Cerebellum (tissue), 4 donors: ENCODE measurements at places on chromosomes 3 and 15. TPM values are rescaled to one million over a fixed set of nuclear protein-coding genes. Genes with fewer than 3 reads are reported as not detected.
A peak's percentile ranks its signal among the peaks of the same experiment; 100 is the strongest.

DNA sequence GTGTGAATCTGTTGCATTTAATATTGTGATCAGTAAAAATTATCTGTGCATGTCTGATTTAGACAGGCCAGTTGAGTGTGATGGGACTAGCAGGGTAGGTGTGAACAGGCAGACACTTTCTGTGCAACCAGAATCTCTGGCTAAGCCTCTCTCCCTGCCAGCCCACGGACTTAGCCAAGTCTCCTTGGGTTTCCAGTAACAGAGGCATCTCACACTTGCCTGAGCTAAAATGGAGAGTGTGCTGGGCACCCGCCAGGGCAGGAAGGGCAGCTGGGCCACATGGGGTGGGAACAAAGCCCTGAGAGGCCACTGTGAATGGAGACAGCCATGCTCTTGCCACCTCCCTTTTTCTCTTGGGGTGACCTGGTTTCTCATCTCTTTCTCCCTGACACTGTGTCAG lies 12.5 kb upstream of the RPS27L start:
- peak; percentile 34 for DNase-seq

DNA sequence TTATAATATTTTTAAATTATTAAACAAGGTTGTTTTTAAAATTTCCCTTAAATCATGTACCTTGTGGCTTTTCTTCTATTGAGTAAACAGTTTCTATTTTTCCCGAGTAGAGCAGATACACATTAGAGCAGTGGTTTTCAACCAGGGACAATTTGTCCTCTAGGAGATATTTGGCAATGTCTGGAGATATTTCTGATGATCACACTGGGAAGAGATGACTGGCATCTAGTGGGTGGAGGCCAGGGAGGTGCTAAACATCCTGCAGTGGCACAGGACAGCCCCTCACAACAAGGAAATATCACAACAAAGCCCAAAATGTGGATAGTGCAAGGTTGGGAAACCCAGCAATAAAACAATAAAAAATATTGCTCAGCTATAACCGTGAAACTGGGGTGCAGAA lies 113.0 kb upstream of the PTPRG start:
- DNase-seq, result no peak

GRCh38 chr15:39127151-39127790 lies 453.6 kb upstream of the THBS1 start:
- no peak for DNase-seq

GRCh38 chr3:171116365-171116764 lies 89.8 kb upstream of the SLC2A2 start:
- no peak for DNase-seq

GRCh38 chr15:94258246-94258645 lies 26.9 kb downstream of the MCTP2 start:
- DNase-seq, result no peak

GRCh38 chr15:33737687-33738601 lies 230.4 kb upstream of the CHRM5 start:
- peak; percentile 12 for DNase-seq

- no peak for DNase-seq
Observed at GRCh38 chr3:153000325-153000724, 161.7 kb upstream of the RAP2B start.

- DNase-seq, result peak; percentile 29
Observed at GRCh38 chr3:26312816-26313215, 309.8 kb upstream of the LRRC3B start.

DNA sequence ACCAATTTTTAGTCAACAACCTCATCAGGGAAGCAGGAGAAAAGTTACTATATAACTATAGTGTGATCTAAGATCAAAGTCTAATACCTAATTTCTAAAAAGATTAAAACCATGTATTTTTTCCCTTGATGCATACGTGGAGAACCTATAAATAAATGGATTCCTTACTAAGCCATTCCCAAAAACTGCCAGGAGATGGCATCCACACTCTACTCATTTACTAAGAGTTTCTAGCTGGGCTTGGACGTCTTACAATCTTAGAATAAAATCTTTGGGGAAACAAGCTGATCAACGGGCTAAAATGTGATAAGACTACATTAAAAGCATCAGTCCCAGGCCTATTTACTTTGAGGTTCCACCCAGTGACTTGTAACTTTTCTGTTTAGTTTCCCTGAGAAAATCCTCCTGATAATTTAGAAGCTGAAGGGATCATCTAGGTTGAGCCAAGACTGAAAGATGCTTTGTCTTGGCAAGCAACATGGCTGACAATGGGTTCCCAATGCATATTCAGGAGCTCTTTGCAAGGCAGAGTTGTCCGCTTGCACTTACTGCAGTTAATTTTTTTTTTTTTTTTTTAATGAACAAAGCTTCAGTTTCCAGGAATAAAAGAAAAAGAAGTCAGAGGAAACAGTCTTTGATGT lies 85.5 kb upstream of the FGF12 start:
- peak; percentile 49 for DNase-seq

DNA sequence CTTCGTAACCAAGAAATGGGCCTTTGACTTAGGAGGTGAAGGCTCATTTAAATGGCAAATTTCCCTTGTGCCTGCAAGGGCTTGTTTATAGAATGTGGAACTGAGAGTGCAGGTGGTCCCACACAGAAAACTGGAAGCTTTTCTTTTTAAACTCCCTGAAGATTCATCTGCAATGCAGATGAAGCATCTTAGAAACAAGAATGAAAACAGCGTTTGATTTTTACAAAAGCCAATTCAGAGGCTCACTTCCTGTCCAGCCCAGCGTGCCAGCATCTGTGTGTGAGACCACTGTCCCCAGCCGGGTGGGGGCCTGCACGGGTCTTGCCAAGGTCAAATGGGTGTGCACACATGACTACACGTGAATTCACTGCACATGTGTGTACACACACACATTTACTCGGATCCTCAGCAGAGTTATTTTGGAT lies 94.7 kb downstream of the LINGO1 start:
- DNase-seq, result no peak

DNA sequence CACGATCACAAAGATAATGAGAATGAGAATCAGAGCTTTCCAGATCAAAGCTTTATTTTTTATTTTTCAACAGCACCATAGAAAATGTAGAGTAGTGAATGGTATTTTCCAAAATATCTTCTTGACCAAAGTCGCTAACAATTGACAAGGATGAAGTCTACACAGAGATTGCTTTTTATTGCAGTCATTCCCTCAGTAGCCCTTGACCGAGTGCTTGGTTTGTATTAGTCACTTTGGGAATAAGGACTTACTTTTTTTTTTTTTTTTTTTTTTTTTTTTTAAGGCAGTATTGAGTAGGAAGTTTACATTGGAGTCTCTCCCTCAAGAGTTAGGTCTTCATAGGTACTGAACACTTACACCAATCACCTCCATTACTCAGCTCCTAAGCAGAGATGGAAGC lies 39.8 kb downstream of the THRB start:
- DNase-seq, result no peak

GRCh38 chr3:190375246-190375645 lies 12.7 kb upstream of the CLDN16 start:
- no peak for DNase-seq

GRCh38 chr15:83854950-83855707 lies 201.2 kb downstream of the ADAMTSL3 start:
- no peak for DNase-seq

DNA sequence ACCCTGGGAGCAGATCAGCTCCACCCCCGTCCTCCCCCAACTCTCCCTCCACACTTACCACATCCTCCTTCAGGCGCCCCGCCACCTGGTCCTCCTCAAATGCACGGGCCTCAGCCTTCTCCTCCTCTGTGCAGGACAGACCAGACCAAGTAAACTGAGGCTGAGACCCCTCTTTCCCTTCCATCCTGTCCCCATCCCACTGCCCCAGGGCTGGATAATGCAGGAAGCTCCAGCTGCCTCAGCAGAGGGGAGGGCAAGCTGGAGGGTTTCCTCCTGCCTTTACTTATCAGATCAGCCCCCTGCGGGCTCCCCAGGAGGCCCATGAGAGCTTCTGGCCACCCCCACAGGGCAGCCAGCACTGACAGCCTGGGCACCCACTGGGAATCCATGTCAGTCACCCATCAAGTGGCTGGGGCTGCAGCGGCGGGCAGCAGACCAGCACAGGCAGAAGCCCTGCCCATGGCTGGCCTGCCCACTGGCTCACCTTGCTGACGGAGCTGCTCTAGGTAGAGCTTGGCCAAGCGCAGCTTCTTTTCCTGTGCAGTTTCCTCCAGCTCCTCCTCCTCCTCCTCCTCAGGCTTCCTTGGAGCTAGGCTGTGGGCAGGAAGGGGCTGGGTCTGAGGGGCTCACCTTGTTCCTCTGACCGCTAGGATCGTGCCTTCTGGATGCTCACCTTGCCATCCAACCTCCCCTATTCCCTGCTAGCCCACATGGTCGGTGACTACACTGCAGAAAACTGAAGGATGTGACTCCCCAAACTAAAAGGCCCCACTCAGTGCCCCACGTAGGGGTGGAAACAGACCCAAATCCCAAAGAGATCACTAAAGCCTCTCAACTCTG lies 3.9 kb downstream of the RRP9 start:
- DNase-seq, result no peak

- DNase-seq, result no peak
Observed at GRCh38 chr15:98888820-98889479, 118.6 kb downstream of the PGPEP1L start.

DNA sequence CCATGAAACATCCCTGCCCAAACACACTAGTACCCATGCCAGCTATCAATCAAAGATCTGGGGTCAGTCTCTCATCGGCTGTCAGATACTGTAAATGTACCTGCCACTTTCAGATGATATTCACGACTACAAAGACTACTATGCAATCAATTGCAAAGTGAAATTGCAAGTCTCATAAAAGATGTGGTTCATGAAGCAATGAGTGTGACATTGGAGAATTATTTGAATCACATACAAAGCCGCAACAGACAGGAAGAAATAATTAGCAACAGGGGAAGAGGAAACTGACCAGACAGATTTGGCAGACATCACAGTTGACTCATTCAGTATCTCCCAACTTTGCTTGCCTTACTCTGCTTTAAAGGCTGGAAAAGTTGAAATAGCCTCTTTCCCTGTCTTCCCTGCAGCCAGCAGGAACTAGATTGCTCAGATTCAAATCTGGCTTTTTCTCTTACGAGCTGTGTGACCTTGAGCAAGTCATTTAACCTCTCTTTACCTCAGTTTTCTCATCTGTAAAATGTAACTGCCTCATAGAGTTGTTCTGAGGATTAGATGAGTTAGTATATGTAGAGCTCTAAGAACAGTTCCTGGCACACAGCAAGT lies 95.7 kb upstream of the C3orf80 start:
- DNase-seq, result no peak

- no peak for DNase-seq
Observed at GRCh38 chr3:128285967-128286321, 132.7 kb downstream of the EEFSEC start.

DNA sequence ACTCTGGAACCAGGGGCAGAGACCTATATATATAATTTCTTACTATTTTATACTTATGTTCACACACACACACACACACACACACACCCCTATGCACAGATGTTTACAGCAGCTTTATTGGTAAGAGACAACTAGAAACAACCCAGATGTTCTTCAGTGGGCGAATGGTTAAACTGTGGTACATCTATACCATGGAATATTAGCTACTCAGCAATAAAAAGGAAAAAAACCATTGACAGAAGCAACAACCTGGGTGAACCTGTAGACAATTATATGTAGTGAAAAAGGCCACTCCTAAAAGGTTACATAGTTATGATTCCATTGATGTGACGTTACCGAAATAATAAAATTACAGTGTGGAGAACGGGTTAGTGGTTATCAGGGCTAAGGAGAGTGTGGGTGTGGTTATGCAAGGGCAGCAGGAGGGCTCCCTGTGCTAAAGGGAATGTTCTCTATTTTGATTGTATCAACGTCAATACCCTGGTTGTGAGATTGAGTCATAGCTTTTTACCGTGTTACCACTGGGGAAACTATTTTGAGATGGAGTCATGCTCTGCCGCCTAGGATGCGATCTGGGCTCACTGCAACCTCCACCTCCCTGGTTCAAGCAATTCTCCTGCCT lies 85.5 kb downstream of the FLNB start:
- DNase-seq, result no peak

DNA sequence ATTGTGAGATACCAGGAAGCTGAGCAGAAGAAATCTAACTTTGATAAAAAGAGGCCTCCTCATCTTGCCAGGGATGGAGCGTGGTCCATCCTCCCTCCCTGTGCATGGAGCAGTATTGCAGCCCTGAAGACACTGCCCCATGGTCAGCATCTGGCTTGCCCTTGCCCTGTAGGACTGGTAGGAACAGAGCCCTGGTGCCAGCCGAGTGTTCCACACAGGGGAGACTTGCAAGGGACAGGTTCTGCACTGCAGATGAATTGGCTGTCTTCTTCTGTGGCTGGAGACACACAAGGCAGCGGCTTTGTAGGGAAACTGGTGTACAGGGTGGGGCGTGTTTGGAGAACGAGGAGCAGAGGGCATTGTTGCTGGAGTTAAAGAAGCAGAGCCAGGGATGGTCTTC lies 110.5 kb downstream of the APBA2 start:
- DNase-seq, result no peak

GRCh38 chr3:165521131-165521871 lies 315.9 kb downstream of the BCHE start:
- DNase-seq, result no peak

GRCh38 chr15:80309769-80310384 lies 57.9 kb upstream of the CTXND1 start:
- DNase-seq, result peak; percentile 52

- DNase-seq, result no peak
Observed at GRCh38 chr3:119624002-119624720, 26.5 kb downstream of the PLA1A start.

- DNase-seq, result no peak
Observed at GRCh38 chr3:32148351-32148750, 41.9 kb downstream of the GPD1L start.

KBTBD13 gene
- not detected for total RNA-seq

C3orf33 gene
- total RNA-seq, result 5.4 TPM

GPR171 gene
- not detected for total RNA-seq

PLA2G4B gene
- total RNA-seq, result 7.5 TPM

ZNF770 gene
- total RNA-seq, result 76.9 TPM

GPR160 gene
- total RNA-seq, result 3.9 TPM
